Frontal cortex (tissue), 4 donors: ENCODE measurements at places on chromosomes 11 and 22. TPM values are rescaled to one million over a fixed set of nuclear protein-coding genes. Genes with fewer than 3 reads are reported as not detected.

NRGN gene
- total RNA-seq, result 2.9 TPM

APOC3 gene
- not detected for total RNA-seq

PSMA1 gene
- 163 TPM for total RNA-seq

DEAF1 gene
- 60.3 TPM for total RNA-seq

NXPE4 gene
- not detected for total RNA-seq

HOATZ gene
- total RNA-seq, result not detected

MUC2 gene
- not detected for total RNA-seq

SLC22A12 gene
- total RNA-seq, result not detected

EFCAB6 gene
- total RNA-seq, result 9.4 TPM

NLRP14 gene
- total RNA-seq, result 0.41 TPM

UPK3A gene
- total RNA-seq, result not detected

EXPH5 gene
- under 0.01 TPM for total RNA-seq
